ENCODE measurements at places on chromosomes 6 and 20. TPM values are rescaled to one million over a fixed set of nuclear protein-coding genes. Genes with fewer than 3 reads are reported as not detected.

Gene LHFPL5
- total RNA-seq = not detected

GRCh38 chr6:36598739-36599318 lies 4.7 kb downstream of the SRSF3 start:
- DNase-seq = no peak

GRCh38 chr20:11943778-11944177 lies 26.1 kb downstream of the BTBD3 start:
- no peak for DNase-seq

GRCh38 chr6:13141387-13141786 lies 186.9 kb downstream of the TBC1D7 start:
- no peak for DNase-seq

GRCh38 chr6:157494132-157494710 lies 113.2 kb downstream of the ZDHHC14 start:
- DNase-seq = no peak

- DNase-seq = no peak
Measured at GRCh38 chr6:79608334-79609224, 22.6 kb upstream of the SH3BGRL2 start.

Gene PKHD1
- total RNA-seq = 3.6 TPM

DNA sequence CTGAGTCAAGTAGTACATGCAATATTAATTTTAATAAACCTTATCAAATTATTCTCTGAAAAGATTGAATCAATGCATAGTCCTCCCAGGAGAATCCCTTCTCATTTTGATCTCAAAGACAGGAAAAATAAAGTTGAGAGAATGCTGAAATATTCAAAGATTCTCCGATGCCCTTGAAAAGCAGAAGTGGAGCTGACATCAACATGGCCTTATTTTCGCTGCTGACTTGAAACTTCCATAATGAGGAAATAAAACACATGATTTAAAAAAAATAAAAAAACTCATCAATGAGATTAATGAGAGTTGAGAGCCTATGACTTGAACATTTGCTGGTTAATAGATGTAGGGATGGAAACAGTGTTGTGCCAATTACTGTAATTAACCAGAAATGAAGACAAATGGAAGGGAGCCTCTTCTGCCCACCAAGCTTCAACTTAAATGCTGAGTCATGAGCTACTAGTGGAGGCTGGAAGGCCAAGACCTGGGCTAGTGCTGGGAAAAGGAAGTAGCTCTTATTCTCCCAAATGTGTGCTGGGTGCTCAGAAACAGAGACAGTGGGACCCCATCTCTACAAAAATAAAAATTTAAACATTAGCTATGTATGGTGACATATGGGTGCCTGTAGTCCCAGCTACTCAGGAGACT lies 139.9 kb downstream of the BFSP1 start:
- DNase-seq = no peak

DNA sequence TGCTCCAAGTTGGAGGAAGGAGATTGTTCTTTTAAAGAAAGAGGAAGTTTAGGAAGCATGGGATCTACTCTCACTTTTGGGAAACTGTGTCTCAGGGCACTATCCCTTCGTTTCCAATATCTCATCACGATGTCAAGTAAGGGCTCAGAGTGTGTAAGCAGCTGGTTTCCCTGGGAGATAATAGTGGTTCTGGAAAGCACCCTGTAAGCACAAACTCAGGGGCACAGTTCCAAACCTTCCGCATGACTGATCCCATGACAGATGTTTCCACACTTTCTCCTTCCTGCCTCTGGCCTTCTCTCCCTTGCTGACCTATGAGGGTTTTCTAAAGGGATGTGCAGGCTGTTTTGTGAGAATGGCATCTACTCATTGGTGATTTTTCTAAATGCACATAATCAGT lies 33.9 kb downstream of the ADTRP start:
- no peak for DNase-seq

Gene SNRNP48
- 34.4 TPM for total RNA-seq

- no peak for DNase-seq
Measured at GRCh38 chr20:19913927-19914614, 103.1 kb upstream of the NAA20 start.

Gene RIMS1
- total RNA-seq = 21.0 TPM

DNA sequence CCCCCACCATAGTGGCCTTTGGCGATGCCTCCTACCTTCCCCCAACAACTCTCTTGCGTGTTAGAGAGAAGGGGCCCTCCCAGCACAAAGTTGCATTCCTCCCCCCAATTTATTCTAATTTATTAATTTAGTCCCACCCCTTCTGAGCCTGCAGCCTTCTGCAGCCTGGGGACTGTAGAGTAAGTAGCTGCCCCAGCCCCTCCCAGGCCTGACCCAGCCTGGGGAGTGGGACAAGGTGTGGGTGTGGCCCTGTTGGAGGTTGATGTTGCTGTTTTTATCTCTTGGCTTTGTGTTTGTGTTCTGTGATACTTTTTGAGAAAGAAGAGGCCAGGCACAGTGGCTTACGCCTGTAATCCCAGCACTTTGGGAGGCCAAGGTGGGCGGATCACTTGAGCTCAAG lies 49.4 kb downstream of the ORC3 start:
- DNase-seq = no peak

GRCh38 chr20:50982363-50982762 lies 23.7 kb downstream of the MOCS3 start:
- no peak for DNase-seq

DNA sequence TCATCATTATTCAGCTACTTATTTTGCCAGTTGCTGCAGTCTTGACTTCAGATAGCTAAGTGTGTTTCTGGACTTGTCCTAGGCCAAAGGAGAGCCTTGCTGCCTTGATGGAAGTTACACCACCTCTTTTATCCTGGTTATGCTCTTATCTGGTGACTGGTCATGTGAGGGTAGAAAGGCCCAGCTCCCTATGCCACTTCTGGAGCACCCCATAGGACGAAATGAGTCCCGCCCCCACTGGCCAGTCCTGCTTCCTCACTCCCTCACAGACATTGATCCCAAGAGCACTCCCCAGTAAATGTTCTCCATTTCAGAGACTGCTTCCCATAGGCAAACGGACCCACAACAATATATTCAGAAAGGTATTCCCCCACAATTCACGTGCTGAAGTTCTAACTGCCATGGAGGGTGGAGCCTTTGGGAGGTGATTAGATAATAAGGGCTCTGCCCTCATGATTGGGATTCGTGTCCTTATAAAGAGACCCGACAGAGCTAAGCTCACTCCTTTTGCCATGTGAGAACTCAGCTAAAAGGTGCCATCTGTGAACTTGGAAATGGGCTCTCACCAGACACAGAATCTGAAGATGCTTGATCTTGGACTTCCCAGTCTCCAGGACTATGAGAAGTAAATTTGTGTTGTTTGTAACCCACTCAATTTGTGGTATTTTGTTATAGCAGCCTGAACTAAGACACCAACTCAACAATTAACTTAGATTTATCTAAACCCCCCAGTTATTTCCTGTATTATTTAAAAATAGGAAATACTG lies 21.5 kb upstream of the ELOVL2 start:
- DNase-seq = no peak

Gene GGTLC1
- not detected for total RNA-seq

GRCh38 chr6:3848925-3849605 lies at the start of gene FAM50B:
Gene FAM50B, plus strand, starts transcription at chr6:3849373. Its CDS starts 439 bp downstream, at chr6:3849812.
- DNase-seq = peak; percentile 66

- no peak for DNase-seq
Measured at GRCh38 chr6:168208854-168209253, 110.7 kb downstream of the DACT2 start.

Gene ASIP
- not detected for total RNA-seq

Gene OR12D3
- total RNA-seq = not detected

Gene CCN6
- total RNA-seq = not detected

Gene ULBP3
- 3.4 TPM for total RNA-seq

GRCh38 chr6:25833136-25833535 lies 1.3 kb upstream of the SLC17A1 start:
- no peak for DNase-seq

- no peak for DNase-seq
Measured at GRCh38 chr6:110875548-110876169, 1.1 kb downstream of the AMD1 start.

Gene IER3
- total RNA-seq = 4.8 TPM

GRCh38 chr6:66065313-66065712 lies 358.3 kb upstream of the EYS start:
- DNase-seq = no peak

Gene SGK2
- 6.2 TPM for total RNA-seq

Gene MUC21
- total RNA-seq = not detected

Gene PDYN
- total RNA-seq = not detected

Gene DEFB116
- not detected for total RNA-seq

GRCh38 chr20:49646126-49646525 lies 67.6 kb downstream of the B4GALT5 start:
- no peak for DNase-seq

- DNase-seq = no peak
Measured at GRCh38 chr6:4299476-4299875, 164.1 kb upstream of the ECI2 start.

DNA sequence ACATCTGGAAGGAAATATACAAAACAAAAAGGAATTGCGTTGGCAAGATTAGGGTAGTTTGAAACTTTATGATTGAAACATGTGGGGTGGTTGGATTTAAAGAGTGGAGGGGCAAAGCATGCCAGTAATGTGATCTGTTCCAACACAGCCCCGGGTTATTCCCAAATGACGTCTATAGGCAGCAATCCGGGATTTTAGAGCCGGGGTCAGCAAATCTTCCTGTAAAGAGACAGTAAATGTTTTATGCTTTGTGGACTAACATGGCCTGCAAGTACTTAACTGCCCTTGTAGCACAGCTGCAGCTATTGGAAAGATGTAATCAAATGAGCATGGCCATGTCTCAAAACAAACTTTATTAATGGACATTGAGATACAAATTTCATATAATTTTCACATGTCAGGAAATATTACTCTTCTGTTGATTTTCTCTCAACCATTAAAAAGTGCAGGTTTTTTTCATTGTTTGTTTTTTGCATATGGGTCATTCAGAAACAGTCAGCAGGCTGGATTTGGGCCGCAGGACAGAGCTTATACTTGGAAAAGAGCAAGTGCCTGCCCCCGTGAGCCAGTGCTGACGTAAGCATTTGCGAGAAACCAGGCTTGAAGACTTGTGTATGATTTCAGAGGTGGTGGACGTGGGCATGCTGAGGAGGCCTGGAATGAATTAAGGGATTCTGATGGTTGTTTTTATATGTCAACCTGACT lies 136.5 kb downstream of the DOK5 start:
- peak; percentile 11 for DNase-seq

DNA sequence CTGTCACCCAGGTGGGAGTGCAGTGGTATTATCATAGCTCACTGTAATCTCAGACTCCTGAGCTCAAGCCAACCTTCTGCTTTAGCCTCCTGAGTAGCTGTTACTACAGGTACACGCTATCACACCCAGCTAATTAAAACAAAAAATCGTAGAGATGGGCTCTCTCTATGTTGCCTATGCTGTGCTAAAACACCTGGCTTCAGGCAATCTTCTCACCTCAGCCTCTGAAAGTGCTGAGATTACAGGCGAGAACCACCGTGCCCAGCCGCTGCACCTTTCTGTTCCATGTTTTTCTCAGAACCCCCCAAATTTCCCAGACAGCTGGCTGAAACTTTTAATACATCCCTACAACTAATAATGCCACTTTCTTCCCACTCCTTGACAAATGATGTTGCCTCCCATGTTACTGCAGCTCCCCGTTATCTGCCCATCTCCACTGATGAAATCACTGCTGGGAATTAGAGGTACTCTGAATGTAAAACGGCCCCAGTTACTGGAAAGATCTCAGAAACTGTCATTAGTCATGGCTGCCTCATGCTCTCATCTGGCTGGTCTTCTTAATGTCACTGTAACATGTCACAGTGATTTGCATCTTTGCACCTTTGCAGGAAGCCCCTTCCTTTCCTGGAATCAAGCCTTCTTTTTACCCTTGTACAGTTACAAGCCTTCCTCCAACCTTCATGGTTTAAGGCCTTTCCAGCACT lies 697.5 kb downstream of the PRKN start:
- no peak for DNase-seq

Gene TRMT11
- total RNA-seq = 43.1 TPM

GRCh38 chr6:149275621-149276020 lies 41.9 kb upstream of the TAB2 start:
- no peak for DNase-seq

DNA sequence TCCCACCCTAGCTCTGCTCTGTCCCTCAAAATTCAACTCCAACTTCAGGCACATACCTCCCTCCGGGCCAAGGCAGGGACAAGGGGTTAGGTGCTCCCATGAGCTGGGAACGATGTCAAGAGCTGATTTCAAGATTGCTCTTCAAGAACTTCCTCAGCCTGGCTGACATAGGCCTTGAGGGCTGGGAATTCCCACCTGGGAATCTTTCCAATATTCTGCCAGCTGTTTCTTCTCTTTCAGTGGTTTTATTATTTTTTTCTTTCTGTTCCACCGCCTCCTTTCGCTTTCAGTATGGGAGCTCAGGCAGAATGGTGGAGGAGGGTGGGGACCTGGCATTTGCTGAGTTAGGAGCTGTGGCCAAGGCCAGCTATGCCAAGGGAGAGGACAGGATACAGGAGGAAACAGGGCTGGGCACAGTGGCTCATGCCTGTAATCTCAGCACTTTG lies 33.7 kb downstream of the SRSF3 start:
- no peak for DNase-seq

DNA sequence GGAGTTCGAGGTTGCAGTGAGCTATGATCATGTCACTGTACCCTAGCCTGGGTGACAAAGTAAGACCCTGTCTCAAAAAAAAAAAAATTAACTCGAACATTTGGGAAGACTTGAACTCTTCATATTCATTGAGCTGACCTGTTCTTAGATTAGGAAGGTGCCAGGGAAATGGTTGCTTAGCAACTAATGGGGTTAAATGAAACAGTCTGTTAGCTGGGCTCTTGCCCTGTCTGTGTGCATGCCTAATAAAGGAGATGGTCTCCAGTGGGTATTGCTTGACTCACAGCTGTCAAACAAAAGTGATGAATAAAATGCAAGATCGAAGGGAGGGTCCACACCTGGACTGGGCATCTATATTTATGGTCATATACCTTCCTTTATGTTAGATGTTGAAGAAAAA lies 101.8 kb downstream of the KLHL32 start:
- no peak for DNase-seq

DNA sequence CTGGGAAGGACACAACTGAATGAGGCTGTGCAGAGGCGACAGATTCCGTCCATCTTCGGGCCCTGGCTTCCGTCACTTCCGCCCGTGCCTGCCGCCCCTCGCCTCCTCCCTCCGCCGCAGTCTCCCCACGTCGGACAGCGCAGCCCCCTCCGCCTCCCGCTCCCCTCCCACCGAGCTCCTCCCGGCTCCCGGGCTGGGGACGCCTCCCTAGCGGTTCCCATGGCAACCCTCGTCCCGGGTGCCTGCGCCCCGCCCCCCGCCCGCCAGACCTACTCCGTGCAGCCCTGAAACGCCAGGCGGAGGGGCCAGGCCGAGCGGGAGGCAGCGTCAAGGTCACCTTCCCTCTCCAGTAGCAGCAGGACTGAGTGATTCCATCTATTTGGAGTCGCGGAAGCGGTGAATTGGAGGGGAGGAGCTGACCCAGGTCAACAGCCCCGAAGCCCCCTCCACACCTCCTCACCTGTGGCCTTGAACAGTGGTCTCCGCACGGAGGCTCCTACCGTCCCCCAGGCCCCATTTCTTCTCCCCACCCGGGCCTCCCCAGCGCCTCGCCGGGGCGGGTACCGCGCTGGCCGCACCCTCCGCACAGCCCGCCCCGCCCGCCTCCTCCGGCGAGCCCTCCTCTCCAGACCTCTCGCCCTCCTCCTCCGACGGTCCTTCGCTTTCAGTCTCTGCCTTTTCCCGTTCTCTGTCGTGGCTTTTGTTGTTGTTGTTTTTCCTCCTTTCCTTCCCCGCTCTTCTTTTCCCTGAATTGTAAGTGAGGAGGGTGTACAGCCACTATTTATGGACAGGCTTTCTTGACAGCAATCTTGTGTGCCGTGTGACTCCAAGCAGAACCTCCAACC lies 951 bp downstream of the NRSN2 start:
- DNase-seq = peak; percentile 88

GRCh38 chr6:129875610-129876520 lies 14.8 kb upstream of the TMEM244 start:
- no peak for DNase-seq

Gene GDAP1L1
- total RNA-seq = 0.90 TPM

Measured in urinary bladder (tissue), 4 donors.